ENCODE measurements at places on chromosomes 12 and 14. TPM values are rescaled to one million over a fixed set of nuclear protein-coding genes. Genes with fewer than 3 reads are reported as not detected.

RIN3 gene
- total RNA-seq: 1.9 TPM

GLIPR1 gene
- total RNA-seq: 39.2 TPM

DTX1 gene
- 0.09 TPM for total RNA-seq

TSPAN19 gene
- 0.16 TPM for total RNA-seq

CAPZA3 gene
- total RNA-seq: not detected

IAPP gene
- total RNA-seq: not detected

IRF2BPL gene
- 25.5 TPM for total RNA-seq

TAS2R14 gene
- 2.0 TPM for total RNA-seq

SCN8A gene
- total RNA-seq: 6.3 TPM

GALNT8 gene
- 0.17 TPM for total RNA-seq

TCP11L2 gene
- 48.5 TPM for total RNA-seq

NINJ2 gene
- 3.0 TPM for total RNA-seq

TRPV4 gene
- 1.1 TPM for total RNA-seq

KLRC2 gene
- 0.43 TPM for total RNA-seq

FAM181A gene
- not detected for total RNA-seq

CLEC2A gene
- total RNA-seq: not detected

MUCL1 gene
- not detected for total RNA-seq

ARG2 gene
- 0.34 TPM for total RNA-seq

CLEC9A gene
- total RNA-seq: not detected

TMEM119 gene
- 211 TPM for total RNA-seq

FOXG1 gene
- total RNA-seq: 0.79 TPM

SLC25A47 gene
- not detected for total RNA-seq

SERPINA9 gene
- not detected for total RNA-seq

FOXN4 gene
- total RNA-seq: not detected

GALNT9 gene
- 0.95 TPM for total RNA-seq

GPR65 gene
- total RNA-seq: not detected

IGF1 gene
- 2.7 TPM for total RNA-seq

OR4E2 gene
- not detected for total RNA-seq

Measured in bronchial smooth muscle cell (primary cell).